Activated CD8-positive, alpha-beta memory T cell treated with anti-CD3 and anti-CD28 coated beads for 1 hour (primary cell): ENCODE measurements at places on chromosomes 12 and 14.

- DNase-seq = no peak
Observed at GRCh38 chr14:35519986-35520385, 14.0 kb upstream of the INSM2 start.

GRCh38 chr12:48774516-48774915 is 14.4 kb downstream of the ADCY6 start:
- no peak for DNase-seq

DNA sequence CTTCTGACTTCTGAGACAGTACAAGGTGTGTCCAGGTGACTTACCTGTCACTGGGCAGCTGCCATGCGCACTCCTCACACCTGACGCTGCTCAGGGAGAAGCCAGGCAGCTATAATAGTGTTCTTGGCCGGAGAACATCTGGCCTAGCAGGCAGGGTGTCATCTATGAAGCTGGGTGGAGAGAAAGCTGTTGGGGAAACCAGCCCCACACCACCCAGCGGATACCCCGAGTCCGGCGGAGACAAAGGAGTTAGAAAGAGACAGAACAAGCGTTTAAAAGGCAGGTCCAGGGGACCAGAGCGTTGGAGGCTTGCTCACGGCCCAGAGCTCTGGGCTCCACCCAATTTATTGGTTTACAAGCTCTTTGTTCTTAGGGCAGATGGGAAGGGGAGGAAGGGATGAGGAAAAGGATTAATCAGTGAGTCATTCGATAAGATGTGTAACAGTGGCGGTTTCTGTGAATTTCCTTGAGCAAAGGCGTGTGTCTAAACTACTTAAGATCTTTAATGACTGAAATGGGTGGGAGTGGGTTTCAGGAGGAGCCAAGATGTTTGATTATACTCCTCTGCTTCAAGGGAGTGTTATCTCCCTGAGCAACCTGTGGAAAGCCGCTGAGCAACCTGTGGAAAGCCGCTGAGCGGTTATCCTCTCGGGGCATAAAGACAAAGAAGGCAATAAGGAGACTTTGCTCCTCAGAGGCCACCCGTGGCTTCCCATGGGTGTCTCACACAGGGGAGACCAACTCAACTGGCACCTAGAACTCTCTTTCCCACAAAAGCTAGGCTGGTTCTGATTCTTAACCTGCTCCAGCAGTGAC is at the start of gene GALNT8:
Gene GALNT8, plus strand, starts transcription at position 580 of the 816 bp plus-strand sequence. CDS start 278 bp downstream, outside the sequence.
- no peak for DNase-seq

- DNase-seq = no peak
Observed at GRCh38 chr14:105499256-105500035, 8.4 kb downstream of the TEDC1 start.

DNA sequence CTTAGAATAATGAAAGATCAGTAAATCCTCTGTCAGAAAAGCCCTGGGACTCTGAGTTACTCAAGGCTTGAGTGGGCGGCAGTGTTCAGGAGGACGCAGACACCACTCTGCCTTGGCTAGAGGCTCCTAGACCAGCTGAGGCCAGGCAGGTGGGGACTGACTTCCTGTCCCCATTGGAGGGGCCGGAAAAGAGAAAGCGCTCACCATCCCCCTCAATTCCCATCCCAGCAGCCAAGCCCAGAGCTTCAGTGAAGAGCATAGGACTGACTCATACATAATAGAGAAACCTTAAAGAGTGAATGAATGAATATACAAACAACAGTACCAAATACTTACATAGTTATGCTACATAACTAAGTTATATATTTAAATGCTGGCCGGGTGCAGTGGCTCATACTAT is 62.0 kb downstream of the PLEKHG7 start:
- no peak for DNase-seq
